ENCODE measurements at places on chromosomes 16 and 17. TPM values are rescaled to one million over a fixed set of nuclear protein-coding genes. Genes with fewer than 3 reads are reported as not detected.

IL34 gene
- 0.86 TPM for total RNA-seq

TOP2A gene
- total RNA-seq: 252 TPM

ACSM2A gene
- not detected for total RNA-seq

NRN1L gene
- total RNA-seq: 0.42 TPM
